Activated CD4-positive, alpha-beta T cell treated with anti-CD3 and anti-CD28 coated beads, Interleukin-2, Interleukin-6, amounts not matched to agents 100 ng/mL and 50 ng/mL, durations not matched to agents 16 hours and 8 hours (primary cell): ENCODE measurements at places on chromosomes 1 and 21.

- no peak for DNase-seq
Observed at GRCh38 chr1:101027194-101027772, 1.7 kb upstream of the DPH5 start.

- no peak for DNase-seq
Observed at GRCh38 chr1:108813326-108813725, 43.6 kb downstream of the AKNAD1 start.

DNA sequence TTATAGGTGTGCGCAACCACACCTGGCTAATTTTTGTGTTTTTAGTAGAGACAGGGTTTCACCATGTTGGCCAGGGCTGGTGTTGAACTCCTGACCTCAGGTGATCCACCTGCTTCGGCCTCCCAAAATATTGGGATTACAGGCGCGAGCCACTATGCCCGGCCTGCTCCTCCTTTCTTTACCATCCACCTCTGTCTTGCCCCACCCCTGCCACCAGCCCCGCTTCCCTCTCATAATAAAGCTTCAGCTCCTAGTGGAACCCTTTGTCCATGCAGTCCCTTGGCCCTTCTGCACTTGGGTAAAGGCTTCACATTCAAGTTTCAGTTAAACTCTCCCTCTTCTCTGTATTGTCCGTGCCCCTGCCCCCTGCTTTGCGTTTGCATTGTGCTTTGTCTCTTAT lies 120.1 kb downstream of the CAMTA1 start:
- no peak for DNase-seq

GRCh38 chr1:176225479-176225875 lies 18.4 kb upstream of the COP1 start:
- no peak for DNase-seq

GRCh38 chr1:64515427-64515826 lies 45.5 kb downstream of the CACHD1 start:
- DNase-seq: no peak

DNA sequence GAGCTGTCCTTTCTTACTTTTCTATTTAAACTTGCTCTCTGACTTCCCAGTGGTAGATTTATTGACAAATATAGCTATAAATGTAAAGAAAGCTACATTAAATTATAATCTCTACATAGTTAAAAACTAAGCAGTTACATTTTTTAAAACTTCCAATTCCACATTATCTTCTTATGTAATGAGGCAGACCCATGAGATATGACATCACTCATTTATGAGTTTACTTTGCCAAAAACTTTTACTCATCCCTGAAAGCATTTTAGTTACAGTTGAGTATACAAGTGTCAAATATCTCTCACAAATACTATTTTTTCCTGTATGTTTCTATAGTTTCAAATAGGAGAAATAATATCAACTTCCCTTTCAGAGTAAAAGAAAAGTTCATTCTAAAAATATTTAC lies 3.8 kb downstream of the NMNAT2 start:
- no peak for DNase-seq

GRCh38 chr1:61612602-61613001 lies 112.3 kb downstream of the TM2D1 start:
- DNase-seq: no peak

DNA sequence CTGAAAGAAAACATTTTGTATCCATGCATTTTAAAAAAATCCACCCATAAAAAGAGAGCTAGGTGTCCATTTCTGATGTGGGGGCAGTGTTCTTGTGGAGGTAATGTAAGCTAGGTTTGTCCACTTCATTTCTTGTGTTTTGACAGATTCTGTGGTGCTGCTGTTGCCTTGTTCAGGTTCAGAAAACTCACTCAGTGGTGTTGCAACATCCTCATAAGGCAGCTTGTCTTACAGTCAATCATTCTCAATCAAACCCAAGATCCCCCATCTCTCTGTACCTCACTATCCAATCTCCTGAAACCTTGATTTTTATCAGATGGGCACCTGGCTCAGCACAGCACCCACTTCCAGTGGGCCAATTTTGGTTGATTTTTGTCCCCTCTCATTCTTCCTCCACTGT lies 94.1 kb downstream of the TENT5C start:
- no peak for DNase-seq

DNA sequence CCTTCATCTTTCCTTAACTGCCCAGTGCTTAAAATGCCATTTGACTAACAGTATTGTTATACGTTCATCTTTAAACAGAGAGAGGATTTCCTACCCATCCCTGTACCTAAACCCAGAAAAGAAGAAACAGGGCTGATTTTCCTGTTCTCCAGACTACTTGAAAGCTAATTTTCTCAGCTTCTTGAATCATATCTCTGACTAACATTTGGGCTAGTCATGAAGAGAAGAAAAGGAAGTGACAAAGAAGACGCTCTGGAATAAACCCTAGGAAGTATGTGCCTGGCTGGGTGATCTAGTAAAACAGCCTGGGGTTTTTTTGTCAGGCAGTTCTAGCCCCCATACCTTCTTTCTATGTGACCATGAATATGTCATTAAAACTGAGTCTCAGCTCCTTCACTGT lies 44.8 kb upstream of the SGIP1 start:
- DNase-seq: no peak

DNA sequence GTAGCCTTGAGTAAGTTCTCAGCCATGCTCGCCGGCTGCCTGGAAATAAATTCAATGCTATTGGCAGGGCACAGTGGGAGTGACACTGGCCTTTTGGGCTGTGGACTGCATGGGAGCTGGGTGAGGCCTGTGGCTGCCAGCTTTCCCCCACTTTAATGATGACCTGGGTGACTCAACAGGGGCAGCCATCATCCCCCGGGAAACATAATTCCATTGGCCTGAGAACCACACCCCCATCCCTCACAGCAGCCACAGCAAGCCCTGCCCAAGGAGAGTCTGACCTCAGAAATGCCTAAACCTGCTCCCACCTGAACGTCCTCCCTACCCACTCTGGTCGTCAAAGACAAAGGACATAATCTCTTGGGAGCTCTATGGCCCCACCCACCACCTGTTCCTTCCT lies 384.0 kb downstream of the LTN1 start:
- DNase-seq: no peak

- DNase-seq: peak; percentile 61
Observed at GRCh38 chr21:30831194-30831765, 1.7 kb upstream of the KRTAP7-1 start.

DNA sequence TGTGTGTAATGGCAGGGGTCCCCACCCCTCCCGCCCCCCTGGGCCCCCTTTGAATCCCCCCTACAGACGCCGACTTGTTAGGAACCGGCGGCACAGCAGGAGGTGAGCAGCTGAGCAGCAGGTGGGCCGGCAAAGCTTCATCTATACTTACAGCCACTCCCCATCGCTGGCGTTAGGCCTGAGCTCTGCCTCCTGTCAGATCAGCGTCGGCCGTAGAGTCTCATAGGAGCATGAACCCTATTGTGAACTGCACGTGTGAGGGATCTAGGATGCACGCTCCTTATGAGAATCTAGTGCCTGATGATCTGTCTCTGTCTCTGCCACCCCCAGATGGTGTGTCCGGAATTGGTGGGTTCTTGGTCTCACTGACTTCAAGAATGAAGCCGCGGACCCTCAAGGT lies 14.9 kb upstream of the VPS26C start:
- no peak for DNase-seq

DNA sequence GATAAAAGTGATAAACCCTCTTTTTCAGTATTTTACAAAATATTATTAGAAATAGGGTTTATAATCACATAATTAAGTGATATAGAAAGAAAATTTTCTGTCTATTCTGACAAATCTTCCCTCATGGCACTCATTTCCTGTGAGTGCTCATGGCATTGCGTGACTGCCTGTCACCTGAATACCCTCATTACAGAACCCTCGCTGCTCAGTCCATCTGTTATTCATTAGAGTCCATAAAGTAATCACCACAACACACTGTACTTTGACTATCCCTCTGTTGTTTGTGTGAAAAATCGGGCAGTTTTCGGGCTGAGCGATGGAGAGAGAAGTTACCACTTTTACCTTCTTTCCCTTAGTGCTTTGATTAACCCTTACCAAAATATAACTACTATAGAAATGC lies 100.4 kb upstream of the BRINP3 start:
- DNase-seq: no peak

GRCh38 chr1:7014640-7014930 lies 229.3 kb downstream of the CAMTA1 start:
- no peak for DNase-seq

DNA sequence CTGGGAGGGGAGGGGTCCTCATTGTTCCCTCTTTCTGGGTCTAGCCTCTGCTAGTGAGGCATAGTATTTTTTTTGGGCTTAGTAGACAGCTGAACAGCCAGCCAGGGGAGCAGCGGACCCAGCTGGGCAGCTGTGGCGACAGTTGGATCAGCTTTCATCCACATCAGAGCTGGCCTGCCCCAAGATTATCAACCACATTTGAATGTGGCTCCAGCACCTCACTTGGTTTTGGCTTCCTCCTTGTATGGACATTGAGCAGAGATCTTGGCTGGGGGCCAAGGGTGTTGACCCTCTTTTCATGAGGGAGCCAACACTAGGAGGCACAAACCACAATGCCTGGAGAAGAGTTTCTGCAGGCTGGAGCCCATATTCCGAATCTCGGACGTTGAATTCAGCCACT lies 25.0 kb downstream of the WNT4 start:
- DNase-seq: no peak

GRCh38 chr1:222665964-222666363 lies 46.3 kb downstream of the AIDA start:
- DNase-seq: no peak

- DNase-seq: no peak
Observed at GRCh38 chr21:24716281-24716918, 890.9 kb downstream of the MRPL39 start.

DNA sequence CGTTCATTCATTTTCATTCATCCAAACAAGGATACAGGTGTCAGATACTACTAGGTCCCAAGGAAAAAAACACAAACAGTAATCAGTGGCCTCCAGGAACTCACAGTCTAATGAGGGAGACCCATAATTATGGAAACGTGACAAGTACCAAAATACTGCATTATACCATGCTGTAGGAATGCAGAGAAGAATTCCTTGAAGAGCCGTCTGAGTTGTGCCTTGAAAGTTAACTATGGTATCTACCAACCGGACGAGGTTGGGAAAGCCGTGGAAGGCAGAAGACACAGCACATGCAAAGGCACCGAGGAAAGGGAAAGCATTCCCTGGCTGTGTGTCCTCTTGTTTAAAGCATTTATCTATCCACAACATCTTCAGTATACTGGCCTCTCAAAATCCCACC lies 206.0 kb downstream of the DAB1 start:
- DNase-seq: no peak

DNA sequence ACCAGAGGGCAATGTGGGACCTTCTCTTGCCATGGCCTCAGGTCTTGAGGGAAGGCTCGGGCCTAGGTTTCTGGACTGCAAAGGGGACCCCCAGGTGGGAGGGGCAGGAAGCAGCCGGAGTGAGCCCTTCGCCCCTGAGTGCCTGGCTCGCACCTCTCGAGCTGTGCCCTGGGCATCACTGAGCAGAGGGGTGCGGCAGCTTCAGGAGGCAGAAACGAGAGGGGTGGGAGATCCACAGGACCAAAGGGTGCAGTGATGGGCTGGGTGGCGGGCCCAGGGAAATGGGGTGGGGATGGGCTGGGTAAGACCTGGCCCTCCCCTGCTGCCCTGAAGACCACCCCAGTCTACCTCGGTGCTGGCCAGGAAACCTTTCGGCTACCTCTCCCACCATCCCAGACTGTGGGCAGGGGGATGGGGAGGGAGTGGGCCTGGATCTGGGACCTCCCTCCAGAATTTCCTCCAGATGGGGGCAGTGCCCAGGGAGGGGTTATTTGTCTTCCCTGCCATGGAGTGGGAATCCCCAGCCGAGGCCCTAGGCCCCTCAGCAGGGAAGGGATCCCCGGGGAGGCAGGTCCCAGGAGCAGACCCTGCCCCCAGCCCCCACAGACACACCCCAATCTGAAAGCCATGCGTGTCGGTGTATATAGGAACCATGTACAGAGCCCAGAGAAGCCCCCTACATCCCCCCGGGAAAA lies 21.3 kb downstream of the A3GALT2 start:
- DNase-seq: no peak

DNA sequence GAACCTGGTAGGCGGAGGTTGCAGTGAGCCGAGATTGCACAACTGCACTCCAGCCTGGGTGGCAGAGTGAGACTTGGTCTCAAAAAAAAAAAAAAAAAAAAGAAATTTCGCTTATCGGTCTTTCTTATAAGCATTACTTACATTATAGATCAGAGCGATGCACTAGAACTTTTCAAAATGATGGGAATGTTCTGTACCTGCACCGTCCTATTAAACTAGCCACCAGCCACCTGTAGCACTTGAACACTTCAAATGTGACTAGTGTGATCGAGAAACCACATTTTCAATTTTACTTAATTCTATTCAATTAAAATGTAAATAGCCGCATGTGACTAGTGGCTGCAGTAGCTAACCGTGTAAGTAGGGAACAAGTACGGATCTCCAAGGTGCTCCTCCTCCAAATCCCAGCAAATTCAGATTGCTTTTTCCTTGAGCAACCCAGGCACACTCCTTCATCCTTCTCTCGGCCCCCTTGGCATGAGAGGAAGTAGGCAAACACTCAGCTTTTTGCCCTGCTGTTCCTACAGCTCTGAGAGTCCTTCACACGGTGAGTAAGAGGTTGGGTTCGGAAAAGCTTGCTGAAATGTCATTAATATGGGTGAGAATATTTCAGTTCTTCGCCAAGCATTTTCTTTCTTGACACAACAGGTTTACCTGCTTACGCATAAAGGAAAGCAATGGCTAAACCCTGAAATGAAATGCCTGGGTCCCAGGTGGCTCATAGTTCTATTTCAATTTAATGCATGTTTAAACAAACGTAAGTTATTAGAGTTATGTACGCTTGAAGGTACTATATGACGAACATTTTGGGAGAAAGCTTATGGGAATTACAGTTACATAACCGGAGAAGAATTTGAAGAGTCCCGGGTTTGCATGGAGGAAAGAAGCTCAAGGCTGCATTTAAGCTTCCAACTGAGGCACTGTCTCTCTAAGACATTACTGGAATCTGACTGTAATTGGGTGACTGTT lies 69.5 kb upstream of the HUNK start:
- DNase-seq: no peak

DNA sequence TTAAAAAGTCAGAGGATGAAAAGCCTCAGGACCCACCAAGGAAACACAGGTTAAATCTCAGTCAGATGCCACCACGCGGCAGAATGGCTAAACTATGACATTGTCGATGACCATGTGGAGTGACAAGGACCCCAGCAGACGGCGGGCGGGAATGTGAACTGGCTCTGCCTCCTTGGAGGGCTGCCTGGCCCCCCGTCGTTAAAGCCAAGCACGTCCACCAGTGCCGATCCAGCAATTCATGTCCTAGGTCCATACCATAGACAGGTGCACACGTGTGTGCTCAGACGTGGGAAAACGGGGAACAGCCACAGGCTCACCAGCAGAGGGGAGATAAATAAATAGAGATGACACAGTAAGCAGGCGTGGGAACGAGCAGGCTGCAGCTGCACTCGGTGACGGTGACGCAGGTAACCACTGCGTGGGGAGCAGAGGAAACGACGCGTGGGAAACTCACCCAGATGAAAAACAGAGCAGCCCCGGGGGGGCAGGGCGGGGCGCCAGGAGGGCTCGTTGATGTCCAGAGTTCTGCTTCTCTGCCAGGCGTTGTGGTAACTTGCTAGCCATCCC lies 28.3 kb upstream of the PCBP3 start:
- DNase-seq: peak; percentile 45

GRCh38 chr1:59919746-59920145 lies 6.8 kb downstream of the CYP2J2 start:
- DNase-seq: no peak

- DNase-seq: no peak
Observed at GRCh38 chr1:151912973-151913372, 3.7 kb upstream of the THEM4 start.
